ENCODE measurements at places on chromosomes 12 and 14.
A peak's percentile ranks its signal among the peaks of the same experiment; 100 is the strongest.

- no peak for DNase-seq
These were observed 12.5 kb downstream of the AHNAK2 start for GRCh38 chr14:104965561-104966231.

DNA sequence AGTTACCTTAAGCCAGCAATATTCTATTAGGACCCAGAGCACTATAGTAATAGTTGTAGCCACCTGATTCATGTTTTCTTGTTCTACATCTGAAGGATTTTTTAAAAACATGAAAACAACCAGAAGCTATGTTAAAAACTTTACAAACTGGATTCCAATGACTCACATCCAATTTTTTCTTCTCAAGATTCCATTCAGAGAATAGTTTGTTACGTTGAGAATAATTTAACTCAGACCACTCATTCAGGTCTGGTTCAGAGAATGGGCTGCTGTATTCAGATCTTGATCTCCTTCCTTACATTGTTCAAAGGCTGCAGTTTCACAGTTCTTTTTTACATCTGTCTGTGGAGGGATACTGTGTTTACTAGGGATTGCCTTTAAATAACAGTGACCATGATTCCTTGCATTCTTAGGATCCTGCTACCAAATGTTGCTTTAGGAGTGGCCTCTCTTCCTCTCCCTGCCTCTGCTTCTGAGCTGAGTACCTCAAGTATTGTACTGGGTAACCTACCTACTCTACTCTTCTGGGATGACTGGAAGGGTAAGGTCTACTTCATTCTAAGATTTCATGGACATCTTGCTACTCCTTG, 448.0 kb upstream of the FBXO33 start:
- DNase-seq, result no peak

DNA sequence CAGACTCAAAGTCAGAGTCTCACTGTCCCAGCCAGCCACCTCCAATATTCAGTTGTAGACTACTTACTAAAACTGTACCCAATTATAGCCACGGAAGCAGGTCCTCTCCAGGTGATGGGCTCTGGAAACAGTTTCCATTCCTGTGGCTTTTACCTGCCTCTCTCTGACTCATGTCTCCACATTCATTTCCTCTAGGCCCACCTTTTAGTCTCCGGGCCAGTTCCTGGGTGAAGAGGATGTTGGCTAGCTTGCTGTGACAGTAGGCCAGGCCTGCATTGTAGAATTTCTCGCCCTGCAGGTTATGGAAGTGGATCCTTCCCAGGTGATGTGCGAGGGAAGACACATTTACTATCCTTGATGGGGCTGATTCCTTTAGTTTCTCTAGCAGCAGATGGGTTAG, 5.6 kb downstream of the RDH11 start:
- DNase-seq, result no peak

DNA sequence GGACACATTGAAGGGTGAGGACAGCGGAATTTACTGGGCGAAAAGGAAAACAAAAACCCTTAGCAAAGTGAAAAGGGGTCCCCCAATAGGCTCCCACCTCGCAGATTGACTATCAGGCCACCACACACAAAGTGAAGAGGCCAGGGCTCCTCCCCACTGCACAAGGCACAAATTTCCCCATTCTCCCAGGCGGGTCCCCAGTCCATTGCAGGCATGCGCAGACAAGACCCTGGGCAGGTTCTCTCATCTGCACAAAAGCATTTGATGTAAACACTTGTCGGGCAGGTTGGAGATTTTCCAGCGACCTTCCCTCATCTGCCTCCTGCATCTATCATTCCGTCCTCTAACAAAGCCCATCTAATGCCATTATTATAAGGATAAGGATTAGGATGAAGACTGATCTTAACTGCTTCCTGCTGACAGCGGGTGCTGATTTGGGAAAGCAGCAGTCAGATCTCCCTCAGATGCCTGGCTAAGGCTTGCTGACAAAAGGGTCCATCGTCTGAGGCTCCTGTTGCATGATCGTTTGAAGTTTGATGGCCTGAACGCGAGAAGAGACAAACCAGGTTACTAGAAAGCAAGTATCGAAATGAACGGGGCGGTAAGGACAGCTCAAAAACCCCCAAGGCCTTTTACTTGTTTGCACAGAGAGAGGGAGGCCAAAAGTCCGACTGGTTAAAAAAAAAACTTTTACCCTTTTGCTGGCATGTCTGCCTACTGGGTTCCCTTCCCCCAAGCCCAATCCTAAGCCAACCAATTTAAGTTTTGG, 14.4 kb downstream of the ASCL4 start:
- DNase-seq, result no peak

- DNase-seq, result no peak
These were observed 165.4 kb downstream of the PHETA1 start for GRCh38 chr12:111203446-111203845.

DNA sequence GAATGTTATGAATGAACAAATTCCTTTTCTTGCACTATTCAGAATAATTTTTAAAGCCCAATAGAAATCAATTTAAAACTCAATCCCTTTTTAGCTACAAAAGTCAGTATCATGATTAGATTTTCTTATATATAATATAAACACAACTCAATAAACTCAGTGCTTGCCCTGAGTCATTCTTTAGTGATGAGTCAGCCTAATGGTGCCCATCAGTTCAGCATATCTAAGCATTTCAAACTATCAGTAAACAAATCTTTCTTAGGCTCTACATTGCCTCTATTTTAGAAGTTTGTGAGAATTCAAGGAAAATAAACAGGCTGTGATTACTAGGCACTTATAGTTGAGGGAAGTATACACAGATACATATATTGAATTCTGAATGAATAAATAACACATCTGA, 179.6 kb downstream of the NELL2 start:
- no peak for DNase-seq

DNA sequence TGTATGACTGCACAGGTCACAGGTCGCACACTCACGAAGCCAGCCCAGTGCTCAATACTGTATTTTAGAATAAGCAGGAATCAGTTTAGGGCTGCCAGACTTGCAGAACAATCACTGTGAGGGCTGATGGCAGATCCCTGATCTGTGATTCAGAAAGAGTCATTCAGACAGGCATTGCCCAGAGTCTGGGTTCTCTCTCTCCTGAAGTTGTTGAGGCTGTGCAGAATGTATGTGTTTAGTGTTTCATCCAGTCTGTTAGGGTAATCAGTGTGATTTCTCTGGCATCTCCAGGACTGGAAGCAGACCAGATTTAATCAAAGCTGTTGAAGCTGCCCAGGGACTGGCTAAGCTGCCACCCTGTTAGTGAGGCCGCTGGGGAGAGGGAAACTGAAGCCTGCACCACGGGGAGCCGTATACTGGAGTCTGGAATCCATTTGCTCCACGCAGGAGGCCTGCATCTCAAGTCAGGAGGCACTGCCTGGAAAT, 69.3 kb downstream of the ETV6 start:
- DNase-seq, result no peak

DNA sequence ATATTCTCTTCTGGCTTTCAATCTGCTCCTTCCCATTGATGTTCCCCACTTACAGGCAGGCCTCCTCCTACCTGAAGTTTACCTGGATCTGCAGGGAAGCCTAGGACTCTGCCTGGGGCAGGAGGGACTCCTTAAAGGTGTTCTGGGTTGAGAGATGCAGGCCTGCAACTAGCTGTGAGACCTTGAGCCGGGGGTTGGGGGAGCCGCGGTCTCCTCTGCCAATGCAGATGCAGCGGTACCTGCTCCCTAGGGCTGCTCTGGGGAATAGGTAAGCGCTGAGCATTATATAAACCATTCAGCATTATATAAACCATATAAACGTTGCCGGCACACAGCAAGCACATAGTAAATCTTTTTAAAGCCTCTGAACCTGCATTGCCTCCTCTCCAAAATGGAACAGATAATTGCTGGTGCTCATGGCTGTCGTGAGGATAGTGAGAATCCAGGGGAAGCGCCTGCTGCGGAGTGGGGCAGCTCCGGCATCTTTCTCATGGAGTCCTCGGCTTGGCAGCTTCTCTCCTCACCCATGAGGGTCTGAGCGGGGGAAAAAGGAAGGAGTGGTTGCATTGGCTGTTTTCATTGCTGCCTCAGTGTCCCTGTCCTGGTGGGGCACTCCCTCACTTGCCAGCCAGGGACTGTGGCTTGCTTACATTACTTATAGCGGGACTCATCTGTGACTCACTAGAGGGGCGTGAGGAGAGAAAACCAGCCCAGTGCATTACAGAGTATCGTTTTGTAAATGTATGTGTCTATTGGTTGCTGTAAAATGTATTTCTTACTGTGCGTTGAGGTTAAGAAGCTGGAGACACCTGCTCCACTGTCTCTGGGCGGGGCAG, 12.5 kb upstream of the KRT80 start:
- DNase-seq, result no peak

DNA sequence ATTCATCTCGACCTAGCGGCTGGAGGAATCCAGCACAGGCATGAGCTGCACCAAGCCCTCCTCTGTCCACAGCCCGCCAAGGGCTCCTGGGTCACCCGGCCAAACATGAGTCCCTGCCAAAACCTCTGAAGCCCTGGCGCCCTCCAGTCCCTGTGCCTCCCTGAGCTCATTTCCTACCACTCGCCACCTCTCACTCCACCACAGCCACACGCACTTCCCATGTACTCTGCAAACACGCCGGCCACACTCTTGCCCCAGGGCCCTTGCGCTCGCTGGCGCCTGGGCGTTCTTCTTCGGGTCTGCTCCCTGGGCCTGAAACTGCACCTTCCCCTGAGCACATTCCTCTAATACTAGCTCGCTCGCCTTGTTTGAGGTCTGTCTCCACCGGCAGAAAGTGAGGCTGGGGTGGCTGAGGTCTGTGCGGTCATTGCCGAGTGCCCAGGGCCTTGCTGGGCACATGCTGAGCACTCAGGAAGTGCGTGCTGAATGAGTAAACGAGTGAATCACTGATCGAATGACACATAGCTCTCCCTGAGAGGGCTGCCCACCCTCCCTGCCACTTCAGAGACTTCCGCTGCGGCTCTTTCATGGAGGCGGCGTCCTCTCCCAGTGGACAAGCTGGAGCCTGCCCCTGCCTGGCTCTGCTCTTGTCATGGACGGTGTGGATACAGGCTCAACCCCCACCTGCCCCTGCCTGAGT, 33.7 kb upstream of the DLK1 start:
- peak; percentile 84 for DNase-seq

- no peak for DNase-seq
These were observed 186.8 kb downstream of the CEP128 start for GRCh38 chr14:80754696-80755095.

GRCh38 chr14:53599221-53599945, 357.2 kb downstream of the BMP4 start:
- peak; percentile 94 for DNase-seq

GRCh38 chr14:22577334-22577908, 11.6 kb downstream of the DAD1 start:
- no peak for DNase-seq

DNA sequence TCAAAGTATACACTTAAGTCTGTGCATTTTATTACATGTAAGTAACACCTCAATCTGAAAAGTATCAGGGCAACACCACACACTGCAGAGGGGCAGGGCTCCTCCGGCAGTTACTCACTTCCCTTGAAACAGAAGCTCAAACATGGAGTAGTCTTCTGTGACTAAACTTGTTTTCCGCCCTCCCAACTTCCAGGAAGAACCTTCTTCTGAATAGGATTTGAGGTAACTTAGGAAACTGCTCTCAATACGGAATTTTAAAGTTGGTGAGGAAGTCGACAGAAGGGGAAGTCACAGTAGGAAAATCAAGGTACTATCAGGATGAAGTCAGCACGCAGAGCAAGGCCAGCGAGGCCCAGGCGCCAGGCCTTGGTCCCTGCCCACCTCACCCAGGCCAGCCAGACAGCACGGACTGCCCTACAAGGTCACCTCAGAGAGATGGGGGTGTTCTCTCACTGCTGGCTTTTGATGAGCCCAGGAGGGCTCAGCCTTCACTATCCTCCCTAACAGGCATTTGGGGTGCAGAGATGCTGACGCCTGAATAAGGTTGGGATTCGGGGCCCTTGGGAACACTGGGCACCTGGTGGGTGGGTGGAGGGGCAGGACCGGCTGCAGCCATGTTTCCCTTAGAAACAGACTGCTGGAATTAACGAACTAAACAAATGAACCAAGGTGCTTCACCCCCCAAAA, 5.8 kb downstream of the ANKRD9 start:
- no peak for DNase-seq

- no peak for DNase-seq
These were observed 232.4 kb downstream of the RGS6 start for GRCh38 chr14:72164420-72165228.

DNA sequence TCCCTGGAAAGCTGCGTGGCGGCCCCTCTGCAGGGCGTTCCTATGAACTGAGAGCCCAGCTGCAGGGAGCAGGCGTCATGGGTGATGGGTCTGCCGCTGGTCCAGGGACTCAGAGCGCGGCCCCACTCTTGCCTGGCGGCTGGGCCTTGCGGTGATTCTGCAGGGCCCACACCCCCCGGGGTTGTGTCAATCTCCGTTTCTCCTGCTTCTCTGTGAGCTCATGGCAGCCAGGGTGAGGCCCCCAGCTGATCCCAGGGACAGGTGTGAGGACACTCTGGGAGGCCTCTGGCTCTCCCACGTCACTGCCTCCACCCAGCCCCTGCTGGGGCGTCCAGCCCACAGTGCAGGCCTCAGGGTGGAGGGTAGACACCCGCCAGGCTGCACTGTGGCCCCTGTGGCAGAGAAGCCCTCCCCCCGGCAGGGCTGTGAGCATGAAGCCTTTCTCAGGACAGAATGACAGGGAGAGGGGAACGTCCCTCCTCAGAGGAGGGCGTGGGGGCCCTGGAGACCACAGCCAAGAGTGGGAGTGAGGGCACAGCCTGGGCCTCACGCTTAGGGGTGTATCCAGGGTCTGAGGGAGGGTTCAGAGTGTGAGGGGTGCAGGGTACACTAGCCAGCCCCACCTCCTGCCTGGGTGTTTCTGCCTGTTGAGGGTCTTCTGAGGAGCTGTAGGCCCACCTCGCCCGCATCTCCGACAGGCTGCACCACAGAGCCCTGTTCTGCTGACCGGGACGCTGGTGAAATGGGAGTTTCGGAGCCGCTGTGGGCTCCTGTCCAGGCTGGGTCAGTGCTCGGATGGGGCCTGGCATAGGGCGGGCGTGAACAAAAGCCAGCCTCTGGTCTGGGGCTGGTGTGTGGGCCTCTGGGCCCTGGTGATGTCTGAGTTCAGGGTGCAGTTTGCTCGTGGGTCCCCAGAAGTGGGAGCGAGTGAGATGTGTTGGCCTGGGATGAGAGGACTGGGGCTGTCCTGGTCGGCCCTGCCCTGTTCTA, 26.7 kb upstream of the CRIP2 start:
- DNase-seq, result no peak

DNA sequence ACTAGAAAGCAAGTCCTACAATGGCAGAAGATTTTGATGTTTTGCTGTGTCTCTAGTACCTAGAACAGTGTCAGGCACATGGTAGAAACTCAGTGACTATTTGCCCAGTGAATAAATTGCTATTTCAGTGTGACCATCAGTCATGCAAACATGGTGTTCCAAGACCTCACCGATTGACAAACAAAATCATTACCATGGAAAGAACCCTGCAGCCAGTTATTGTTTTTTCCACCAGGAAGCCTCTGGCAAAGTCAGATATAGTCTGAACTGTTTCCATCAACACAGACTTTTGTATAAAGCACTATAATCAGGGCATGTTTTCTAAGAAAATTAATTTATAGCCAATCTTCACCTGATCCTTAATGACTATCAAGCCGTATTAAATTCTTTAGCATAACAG, 97.3 kb upstream of the RASSF8 start:
- no peak for DNase-seq

DNA sequence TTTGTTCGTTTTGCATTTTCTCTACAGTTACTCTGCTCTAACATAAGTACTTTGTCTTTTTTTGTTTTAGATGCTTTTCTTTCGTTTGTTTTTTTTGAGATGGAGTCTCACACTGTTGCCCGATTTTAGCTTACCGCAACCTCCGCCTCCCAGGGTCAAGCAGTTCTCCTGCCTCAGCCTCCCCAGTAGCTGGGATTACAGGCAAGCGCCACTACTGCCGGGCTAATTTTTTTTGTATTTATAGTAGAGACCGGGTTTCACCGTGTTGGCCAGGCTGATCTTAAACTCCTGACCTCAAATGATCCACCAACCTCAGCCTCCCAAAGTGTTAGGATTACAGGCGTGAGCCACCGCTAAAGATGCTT, 2.7 kb downstream of the DIP2B start:
- no peak for DNase-seq
